Amniotic stem cell (primary cell): ENCODE measurements at places on chromosomes 16 and 17.
A peak's percentile ranks its signal among the peaks of the same experiment; 100 is the strongest.

DNA sequence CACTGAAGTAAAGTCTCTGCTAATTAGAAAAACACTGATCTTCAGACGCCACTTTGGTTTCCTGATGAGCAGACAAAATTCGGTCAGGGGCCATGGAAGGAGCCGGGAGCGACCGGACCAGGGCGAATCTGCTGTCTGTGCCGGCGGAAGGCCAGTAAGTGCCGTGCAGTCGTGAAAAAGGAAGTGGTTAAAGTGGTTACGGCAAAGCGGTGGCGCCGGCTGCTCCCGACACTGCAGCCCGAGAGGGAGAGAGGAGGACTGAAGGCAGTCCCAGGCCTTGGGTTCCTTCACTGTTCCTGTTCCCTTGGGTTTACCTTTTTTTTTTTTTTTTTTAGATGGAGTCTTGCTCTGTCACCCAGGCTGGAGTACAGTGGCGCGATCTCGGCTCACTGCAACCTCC is 17.3 kb upstream of the HEXD start:
- DNase-seq: no peak

DNA sequence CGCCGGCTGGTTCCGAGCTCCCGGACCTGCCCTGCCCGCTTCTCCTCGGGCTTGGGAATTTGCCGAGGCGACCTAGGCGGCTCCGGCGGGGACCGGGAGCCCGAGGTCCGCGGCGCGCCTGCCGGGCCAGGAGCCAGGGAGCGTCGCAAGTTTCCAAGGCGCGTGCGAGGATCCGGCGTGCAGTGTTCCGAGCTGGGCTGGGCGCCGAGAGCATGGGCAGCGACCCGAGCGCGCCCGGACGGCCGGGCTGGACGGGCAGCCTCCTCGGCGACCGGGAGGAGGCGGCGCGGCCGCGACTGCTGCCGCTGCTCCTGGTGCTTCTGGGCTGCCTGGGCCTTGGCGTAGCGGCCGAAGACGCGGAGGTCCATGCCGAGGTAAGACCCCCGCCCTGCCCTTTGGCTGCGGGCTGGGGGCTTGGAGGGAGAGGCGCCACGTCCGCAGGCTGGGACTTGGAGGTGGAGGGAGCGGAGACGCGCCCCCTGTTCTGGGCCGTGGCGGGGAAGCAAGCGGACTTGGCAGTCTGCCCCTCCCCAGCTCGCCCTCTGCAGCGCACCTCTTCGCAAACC is 668 bp downstream of the MMP15 start:
- no peak for DNase-seq

GRCh38 chr16:23953476-23953875 is 117.7 kb downstream of the PRKCB start:
- no peak for DNase-seq

GRCh38 chr17:27218719-27219488 is 75.0 kb upstream of the WSB1 start:
- DNase-seq: no peak

GRCh38 chr17:71869293-71869692 is 251.5 kb upstream of the SOX9 start:
- DNase-seq: no peak

DNA sequence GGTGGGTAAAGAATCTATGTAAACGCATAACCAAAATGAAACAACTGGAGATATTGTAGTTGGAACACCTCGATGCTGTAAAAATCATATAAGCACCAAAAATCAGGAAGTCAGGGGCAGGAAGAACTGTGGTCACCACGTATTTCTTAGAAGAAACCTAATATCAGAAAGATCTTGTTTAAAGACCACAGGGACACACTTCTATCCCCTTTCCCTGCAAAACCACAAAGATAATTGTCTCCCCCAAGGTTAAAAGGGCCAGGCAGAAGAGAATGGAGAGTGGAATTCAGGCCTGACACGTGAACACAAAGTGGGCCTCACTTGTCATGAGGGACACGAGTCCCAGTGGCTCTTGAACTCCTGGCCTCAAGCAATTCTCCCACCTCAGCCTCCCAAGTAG is 68.1 kb downstream of the GSG1L start:
- DNase-seq: no peak

- DNase-seq: no peak
These were observed 190.1 kb upstream of the FOXF1 start for GRCh38 chr16:86320237-86320595.

DNA sequence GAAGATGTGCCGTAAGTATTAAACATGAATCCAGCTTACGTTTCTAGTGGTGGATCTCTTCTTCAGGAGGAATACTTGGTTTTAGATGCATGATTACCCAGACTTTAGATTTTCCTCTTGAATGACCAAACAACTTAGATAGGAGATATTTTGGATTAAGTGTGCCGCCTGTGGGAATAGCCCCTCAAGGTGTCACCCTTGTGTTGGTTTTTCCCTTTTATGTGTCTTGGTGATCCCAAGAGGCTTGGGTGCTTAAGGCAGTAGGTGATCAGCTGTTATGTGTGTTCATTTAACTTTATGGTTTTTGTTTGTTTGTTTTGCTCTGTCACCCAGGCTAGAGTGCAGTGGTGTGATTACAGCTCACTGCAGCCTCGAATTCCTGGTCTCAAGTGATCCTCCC is 115.1 kb downstream of the PPM1E start:
- DNase-seq: no peak

GRCh38 chr17:38960402-38960801 is 6.8 kb downstream of the FBXO47 start:
- no peak for DNase-seq

- peak; percentile 60 for DNase-seq
These were observed 1.6 kb upstream of the PPP1R9B start for GRCh38 chr17:50151937-50152547.

- no peak for DNase-seq
These were observed 4.0 kb downstream of the SRCIN1 start for GRCh38 chr17:38601539-38602351.

DNA sequence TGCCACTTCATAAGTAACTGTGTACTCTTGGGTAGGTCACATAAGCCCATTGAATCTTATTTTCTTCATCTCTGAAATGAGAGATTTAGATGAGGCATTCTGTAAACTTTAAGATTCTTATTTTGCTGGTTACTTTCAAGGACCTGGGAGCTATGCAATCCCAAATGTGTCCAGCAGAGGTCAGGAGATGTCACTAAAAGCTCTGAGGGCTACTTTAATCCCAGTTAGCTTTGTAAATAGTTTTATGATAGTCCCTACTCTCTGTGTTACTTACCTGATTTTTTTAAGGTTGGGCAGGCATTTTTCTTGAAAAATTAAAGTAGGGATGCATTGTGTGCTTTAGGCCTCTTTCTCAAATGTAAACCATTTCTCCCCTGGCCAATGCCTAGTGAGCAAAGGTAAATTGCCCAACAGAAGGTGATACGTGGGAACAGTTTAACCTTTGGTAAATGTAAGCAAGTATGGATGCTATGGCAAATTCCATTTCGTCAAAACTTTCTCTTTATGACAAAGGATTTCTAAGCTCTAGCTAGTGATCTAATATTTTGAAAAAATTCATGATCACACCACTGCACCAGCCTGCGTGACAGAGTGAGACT is 57.1 kb upstream of the WSB1 start:
- DNase-seq: peak; percentile 47

GRCh38 chr16:19203374-19203966 is 35.4 kb downstream of the SYT17 start:
- DNase-seq: no peak

- DNase-seq: no peak
These were observed 13.5 kb downstream of the MARCHF10 start for GRCh38 chr17:62794666-62794971.

DNA sequence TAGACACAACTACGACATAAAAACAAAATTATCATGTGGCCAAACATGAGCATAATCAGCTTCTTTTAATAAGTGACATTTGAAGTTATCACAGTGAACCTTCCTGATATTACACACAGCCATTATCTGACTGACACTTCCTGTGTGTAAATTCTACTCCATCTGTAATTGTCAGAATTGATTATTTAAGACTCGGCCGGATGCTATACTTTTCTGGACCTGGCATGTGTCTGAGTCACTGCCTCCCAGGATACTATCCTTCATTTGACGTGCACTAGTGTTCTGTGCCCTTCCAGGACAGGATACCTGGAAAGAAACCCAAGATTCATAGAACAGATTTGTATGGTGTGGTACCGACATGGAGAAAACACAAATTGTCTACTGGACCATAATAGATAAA is 242.0 kb downstream of the HS3ST3A1 start:
- no peak for DNase-seq
